ENCODE measurements at places on chromosomes 3 and 15. TPM values are rescaled to one million over a fixed set of nuclear protein-coding genes. Genes with fewer than 3 reads are reported as not detected.
A peak's percentile ranks its signal among the peaks of the same experiment; 100 is the strongest.

DNA sequence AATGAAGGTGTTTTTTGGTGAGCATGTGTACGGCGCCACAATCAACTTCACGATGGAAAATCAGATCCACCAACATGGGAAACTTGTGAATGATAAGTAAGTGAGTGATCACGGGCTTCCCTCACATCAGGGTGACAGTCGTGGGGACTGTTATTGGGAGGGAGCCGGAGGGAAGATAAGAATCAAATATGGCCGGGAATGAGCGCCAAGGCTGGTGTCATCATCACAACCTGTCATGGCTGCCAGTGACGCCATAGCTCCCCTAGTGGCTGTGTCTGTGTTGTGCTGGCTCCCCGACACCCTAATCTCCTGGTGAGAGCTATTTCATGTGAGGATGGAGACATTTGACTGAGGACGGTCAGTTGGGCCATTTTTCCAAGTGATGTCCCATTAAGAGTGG lies 168.5 kb downstream of the SV2B start:
- no peak for DNase-seq

- DNase-seq, result no peak
Observed at GRCh38 chr15:74380361-74381189, 13.1 kb upstream of the CYP11A1 start.

- DNase-seq, result no peak
Observed at GRCh38 chr15:39108021-39108420, 472.9 kb upstream of the THBS1 start.

The MOBP gene
- total RNA-seq, result 8.5 TPM

DNA sequence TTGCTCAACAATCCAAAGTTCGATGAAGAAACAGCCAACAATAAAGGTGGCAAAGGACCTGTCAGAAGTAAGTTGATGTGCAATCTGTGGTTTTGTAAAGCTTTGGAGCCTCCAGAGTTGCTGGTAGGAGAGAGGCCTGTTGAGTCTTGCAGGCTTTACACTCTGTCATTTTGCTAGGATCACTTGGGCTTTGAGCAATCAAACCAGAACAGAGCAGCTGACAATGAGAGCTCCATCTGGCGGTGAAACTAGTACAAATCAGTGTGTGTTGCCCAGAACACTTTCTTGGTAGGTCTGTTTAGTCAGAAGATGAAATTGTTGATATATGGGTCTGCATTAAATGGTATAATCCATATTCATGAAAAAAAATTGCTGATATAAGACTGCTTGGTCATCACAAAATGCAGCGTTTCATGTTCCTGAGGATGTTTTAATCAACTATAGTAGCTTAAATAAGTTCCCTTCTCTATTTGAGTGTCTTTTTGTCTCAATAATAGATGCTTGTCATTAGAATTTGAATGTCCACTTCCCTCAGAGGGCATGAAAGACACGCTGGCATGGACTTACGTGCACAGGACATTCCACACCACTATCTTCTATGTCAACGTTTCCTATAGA lies 25.7 kb downstream of the TMOD2 start:
- peak; percentile 80 for DNase-seq

DNA sequence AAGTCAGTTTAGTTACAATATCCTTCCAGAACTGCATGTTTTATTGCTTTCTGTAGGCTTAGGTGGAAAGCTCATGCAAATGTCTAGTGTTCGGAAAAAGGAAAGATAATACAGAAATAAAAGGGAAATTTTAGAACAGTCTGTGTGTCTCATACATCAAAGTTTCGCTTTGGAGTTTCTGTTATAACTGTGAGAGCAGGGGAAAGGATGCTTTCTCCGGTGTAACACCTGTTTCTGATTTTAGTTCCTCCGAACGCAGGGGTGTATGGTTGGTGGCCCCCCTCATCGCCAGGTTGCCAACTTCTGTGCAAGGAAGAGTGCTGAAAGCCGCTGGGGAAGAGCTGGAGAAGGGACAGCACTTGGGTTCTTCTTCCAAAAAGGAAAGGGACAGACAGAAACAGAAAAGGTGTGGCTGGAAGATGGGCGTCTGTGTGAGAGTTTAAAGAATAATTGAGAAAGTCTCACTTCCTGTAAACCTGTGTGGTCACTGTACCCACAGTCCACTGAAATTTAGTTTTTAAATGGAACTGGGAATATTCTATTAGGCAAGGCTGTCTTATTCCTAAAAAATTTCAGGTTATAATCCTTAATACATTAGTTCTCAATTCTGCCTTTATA lies 6.7 kb downstream of the P2RY12 start:
- no peak for DNase-seq

DNA sequence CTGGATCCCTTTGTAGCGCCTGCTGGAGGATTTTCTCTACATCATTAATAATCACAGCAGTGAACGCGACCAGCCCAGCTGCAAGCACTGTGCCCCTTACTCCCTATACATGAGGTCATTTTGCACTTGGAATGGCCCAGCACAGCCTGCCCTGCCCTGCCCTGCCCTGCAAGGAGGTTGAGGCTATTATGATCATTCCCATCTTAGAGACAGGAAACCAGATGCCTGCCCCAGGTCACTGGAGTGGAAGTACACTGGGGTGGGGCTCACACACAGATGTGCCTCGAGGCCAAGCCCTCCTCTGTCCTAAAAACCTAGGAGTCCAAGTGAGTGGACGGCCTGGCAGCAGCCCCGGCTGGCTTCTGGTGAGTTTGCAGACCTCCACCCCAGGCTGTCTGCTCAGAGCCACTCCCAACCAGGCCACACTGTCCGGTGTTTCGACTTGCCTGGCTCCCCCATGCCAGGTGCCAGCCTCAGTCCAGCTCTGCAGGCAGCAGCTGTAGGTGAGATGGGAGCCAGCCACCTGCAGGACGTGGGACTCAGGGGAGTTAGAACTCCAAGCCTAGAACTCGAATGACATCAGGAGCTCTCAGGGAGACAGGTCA lies 30.4 kb upstream of the SEC61A1 start:
- no peak for DNase-seq

The RTP4 gene
- total RNA-seq, result 1.4 TPM

The WDR93 gene
- 12.3 TPM for total RNA-seq

DNA sequence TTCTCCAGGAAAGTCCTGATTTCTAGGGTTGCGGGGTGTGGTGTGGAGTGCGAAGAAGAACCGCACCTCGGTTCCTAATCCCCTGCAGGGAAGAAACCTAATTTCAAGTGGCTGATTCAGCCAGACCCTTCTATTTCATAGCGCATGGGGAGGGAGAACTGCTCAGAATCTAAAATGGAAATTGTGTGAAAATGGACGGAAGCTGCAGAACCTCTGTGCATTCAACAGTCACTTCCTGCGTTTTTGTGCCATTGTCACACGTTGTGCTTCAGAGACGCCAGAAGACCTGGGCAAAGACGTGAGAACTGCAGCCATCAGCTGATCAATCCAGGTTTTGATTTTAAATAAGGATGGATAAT lies 1.2 kb downstream of the SIDT1 start:
- no peak for DNase-seq

DNA sequence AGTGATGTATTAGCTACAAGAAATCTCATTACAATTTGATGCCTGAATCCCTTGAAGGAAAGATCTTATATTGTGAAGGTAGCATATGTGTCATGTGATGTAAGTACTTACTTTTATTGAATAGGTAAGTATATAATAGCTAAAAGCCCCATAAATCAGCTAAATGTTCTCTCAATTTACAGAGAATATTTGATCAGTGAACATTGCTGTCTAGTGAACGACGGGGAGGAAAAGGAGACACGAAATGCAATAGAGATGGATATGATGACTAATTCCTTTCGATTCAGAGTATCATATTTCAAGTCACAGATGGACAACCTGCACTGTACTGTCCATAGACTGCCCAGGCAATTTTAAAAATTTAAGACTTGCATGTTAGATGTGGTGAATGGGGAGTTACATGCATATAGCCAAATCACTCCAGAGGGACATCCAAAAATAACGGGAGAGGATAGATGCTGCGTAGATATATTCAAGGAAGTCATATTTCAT lies 462.1 kb upstream of the CDIN1 start:
- DNase-seq, result no peak

DNA sequence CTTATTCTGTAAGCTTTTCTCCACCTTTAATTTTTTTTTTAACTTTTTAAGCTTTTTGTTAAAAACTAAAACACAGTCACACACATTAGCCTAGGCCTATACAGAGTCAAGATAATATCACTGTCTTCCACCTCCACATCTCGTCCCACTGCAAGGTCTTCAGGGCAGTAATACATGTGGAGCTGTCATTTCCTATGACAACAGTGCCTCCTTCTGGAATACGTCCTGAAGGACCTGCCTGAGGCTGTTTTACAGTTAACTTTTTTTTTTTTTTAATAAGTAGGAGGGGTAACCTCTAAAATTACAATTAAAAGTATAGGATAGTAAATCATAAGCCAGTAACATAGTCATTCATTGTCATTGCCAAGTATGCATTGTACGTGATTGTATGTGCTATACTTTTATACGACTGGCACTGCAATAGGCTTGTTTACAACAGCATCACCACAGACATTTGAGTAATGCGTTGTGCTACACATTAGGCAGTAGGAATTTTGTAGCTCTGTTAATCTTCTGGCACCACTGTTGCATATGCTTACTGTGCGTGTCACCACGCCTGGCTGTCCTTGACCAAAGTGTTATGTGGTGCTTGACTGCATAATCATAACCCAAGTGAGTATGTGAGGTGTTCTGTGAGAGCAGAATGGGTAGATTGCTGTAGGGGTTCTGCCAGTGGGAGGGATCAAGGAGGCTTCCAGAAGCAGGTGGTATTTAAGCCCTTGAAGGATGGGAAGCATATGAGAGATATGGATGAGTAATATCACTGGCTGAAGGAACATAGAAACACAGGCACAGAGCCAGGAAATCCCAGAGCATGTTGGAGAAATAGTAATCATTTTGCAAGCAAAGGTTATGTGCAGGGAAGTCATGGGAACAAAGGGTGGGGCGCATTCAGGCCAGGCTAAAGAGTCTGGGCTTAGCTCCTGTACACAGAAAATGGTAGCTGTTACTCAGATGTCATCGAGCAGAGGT lies 18.3 kb downstream of the FBXO22 start:
- DNase-seq, result peak; percentile 41

The P2RY12 gene
- total RNA-seq, result not detected

The DUOX1 gene
- 5.7 TPM for total RNA-seq

DNA sequence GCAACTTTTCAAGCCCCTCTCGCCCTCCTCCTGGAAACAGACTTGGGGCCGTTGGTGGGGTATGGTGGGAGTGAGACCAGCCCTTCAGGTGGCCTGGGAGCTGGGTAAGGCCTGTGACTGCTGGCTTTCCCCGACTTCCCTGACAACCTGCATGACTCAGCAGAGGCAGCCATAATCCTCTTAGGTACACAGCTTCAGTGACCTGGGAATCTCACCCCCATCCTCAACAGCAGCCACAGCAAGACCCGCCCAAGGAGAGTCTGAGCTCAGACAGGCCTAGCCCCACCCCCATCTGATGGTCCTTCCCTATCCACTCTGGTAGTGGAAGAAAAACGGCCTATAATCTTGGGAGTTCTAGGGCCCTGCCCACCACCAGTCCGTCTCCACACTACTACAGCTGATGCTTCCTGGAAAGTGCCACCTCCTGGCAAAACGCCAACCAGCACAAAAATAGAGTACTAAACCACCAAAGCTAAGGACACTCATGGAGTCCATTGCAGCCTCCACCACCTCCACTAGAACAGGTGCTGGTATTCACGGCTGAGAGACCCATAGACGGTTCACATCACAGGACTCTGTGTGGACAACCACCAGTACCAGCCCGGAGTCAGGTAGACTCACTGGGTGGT lies 13.1 kb upstream of the SLC27A2 start:
- DNase-seq, result no peak

DNA sequence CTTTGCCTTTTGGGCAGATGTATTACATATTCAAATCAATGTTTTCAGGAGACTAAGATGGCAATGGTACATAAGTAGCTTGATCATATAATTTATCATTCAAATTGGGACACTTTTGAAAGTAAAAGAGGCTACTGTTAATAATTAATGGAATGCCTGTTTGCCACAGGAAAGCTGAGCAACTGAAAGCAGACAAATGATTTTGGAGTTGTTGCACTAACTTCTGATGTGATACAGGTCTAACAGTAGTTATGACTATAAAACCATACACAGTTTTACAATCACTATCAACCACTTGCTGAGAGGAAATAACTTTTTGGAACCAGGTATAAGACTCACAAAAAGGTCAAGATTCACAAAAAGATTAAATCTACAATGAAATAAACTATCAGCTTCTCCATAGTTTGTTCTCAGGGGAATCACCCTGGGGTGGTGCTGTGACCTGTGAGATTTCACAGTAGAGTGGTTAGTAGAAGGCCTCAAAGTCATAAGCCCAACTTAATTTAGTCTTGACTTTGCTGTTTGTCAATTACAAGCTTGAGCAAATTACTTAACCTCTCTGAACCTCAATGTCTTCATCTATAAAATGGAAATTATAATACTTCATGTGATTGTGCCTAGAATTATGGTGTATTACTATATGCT lies 42.7 kb downstream of the HHLA2 start:
- no peak for DNase-seq

The ERC2 gene
- 1.9 TPM for total RNA-seq

GRCh38 chr3:51547274-51547673 lies 8.8 kb downstream of the RAD54L2 start:
- DNase-seq, result no peak
